ENCODE measurements at places on chromosomes 16 and 17. TPM values are rescaled to one million over a fixed set of nuclear protein-coding genes. Genes with fewer than 3 reads are reported as not detected.

Gene MCRIP2
- total RNA-seq: 92.2 TPM

Gene POLR3E
- 54.0 TPM for total RNA-seq

Gene C1QL1
- not detected for total RNA-seq

Gene ZNF629
- total RNA-seq: 0.69 TPM

Gene CLEC18B
- total RNA-seq: 0.16 TPM

Gene TUBB3
- 2.3 TPM for total RNA-seq

All from GM12878 (cell line).